ENCODE measurements at places on chromosomes 11 and 22.
A peak's percentile ranks its signal among the peaks of the same experiment; 100 is the strongest.

- no peak for DNase-seq
Observed at GRCh38 chr11:33040033-33040861, 875 bp downstream of the TCP11L1 start.

DNA sequence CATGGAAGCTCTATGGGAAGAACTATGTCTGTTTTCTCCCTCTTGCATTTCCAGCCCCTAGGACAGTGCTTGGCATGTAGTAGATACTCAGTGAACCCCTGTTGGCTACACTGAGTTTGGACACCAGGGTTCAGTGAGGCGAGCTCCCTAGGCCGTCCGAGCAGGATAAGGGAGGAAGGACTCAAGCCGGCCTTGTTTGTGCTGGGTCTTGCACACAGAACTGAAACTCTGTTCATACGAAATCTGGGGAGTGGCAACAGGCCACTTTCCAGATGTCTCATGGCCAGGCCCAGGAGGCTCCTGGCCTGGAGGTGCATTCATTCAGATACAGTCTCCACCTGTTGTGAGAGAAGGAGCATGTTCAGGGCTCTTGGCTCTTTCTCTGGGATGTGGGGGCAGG, 23.6 kb upstream of the LMO1 start:
- DNase-seq, result no peak

DNA sequence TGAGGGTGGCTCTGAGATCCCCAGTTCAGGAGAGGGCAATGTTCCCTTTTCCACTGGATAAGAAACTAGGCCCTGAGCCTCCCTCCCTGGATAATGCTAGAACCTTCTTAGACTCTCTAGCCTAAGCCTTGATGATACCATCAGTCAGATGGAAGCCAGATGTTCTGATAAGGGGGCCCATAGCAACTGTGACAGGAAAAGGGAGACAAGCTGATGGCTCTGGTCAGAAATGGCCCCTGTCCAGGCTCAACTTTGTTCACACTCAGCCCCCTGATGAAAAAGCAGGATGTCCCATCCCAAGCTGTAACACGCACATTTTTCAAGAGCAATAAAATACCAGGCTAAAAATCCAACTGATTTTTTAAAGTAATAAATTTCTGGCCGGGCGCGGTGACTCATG, 7.2 kb upstream of the OAF start:
- no peak for DNase-seq

- DNase-seq, result no peak
Observed at GRCh38 chr11:128219731-128220120, 367.6 kb downstream of the ETS1 start.

GRCh38 chr11:1520663-1521267, 34.2 kb upstream of the MOB2 start:
- DNase-seq, result no peak

DNA sequence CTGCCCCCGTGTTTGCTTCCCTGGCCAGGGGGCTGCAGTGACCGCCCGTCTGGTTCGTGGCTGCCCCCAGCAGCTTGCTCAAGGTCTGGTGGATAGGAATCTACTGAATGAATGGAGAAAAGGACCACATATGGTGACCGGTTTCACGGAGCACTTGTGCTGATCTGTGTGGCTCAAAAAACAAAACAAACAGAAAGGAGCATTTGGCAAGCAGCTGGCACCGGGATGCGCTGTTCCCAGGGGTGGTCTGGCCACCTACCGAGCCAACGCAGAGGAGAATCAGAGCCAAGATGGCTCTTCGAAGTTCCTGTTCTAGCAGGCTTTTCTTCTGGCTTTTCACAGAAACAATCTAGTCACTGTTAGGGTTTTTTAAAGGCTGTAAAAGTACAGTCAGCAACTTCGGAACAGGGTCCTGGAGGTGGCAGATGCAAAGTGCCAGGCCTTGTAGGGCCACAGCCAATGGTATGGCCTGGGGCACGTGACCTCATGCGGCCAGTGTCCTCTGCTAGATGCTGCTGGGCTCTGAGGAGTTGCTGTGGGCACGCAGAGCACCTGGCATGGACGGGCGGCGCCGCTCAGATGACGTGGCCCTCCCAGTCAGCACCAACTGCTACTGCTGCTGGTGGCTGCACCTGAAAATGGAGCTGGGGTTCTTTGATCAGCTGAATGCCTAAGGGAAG, 27.3 kb upstream of the PACSIN2 start:
- DNase-seq, result no peak

- DNase-seq, result no peak
Observed at GRCh38 chr11:17741487-17741886, 6.9 kb downstream of the KCNC1 start.

- DNase-seq, result peak; percentile 14
Observed at GRCh38 chr22:20624161-20624616, 116.8 kb downstream of the MED15 start.

- no peak for DNase-seq
Observed at GRCh38 chr11:64790205-64791095, 12.1 kb upstream of the SF1 start.

- no peak for DNase-seq
Observed at GRCh38 chr11:61142424-61142823, 18.8 kb downstream of the VPS37C start.

GRCh38 chr11:110971140-110971539, 258.9 kb upstream of the ARHGAP20 start:
- no peak for DNase-seq
